ENCODE measurements at places on chromosomes 12 and 14.

DNA sequence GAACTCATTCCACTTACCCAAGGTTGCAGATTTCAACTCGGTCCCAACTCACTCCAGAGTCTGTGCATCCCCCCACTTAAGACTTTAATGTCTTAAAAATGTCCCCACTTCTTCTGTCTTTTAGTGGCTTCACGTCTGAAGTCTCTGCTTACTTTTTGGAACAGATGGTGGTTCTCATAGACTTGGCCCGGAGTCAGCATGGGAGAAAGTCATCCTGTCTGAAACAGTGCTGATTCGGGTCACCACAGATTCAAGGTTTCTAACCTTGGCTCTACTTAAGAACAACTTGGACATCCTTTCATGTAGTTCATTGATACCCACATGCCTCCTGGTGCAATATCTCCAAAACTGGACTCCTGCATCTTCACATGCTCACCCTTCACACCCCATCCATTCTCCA, 26.0 kb downstream of the CHST11 start:
- DNase-seq: no peak

- no peak for DNase-seq
These were observed 153.9 kb downstream of the KIF26A start for GRCh38 chr14:104292084-104292970.

DNA sequence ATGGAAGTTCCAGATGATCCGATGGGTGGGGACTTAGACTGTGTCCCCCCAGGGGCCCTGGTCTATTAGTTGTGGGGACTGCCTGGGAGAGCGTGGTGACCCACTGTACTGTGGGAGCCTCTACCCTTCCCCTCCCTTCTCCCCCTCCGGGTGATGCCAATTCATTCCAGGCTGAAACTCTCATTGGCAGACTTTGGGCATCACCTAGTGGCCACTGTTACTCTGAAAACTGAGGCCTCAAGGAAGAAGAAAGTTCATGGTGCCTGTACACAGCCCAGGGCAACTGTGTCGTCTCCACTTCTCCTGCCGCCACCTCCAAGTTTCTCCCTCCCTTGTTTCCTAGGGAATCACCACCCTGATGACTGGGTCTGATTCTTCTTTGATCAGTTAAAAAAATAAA, 173.6 kb upstream of the ALG10B start:
- no peak for DNase-seq

- DNase-seq: no peak
These were observed 31.9 kb upstream of the DLK1 start for GRCh38 chr14:100694579-100695422.

DNA sequence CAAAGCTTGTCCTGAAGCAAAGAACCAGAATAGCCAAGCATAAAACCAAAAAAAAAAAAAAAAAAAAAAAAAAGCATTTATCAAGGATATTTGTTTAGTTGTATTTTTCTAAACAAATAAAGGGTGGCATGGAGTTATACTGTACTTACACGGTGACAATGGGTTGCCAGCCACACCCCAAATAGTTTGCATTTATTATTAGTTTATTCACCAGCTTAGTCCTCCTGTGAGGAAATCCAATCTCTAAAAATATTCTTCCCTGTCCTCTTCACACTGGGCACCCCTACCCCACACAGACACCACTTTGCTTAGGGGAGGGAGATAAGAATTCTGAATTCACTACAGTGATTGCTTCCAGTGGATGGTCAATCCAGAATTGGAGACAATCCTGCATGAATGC, 18.9 kb downstream of the PLEKHG7 start:
- DNase-seq: no peak

- DNase-seq: no peak
These were observed 1288.4 kb downstream of the AACS start for GRCh38 chr12:126353604-126354003.

DNA sequence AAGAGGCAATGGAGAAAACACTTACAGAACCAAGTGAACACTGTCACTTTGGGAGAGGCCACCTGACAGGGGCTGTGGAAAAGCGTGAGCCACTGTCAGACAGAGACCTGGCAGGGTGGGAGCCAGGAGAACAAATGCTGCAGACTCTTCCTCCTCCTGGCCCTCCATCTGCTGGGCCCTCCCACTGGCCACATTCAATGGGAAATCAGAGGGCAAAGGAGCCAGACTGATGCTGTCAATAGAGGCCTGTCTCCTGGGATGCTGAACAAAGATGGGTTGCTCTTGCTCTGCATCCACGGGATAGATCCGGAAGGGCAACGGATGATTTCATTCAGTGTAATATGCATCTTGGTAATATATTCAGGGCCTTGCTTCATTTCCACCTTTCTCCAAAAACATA, 44.9 kb upstream of the BCAT1 start:
- no peak for DNase-seq

- no peak for DNase-seq
These were observed 26.2 kb downstream of the FAM177A1 start for GRCh38 chr14:35072226-35072625.

- no peak for DNase-seq
These were observed 765 bp upstream of the NFYB start for GRCh38 chr12:104138797-104139152.

- no peak for DNase-seq
These were observed 214.4 kb downstream of the SPTSSA start for GRCh38 chr14:34247605-34248004.

DNA sequence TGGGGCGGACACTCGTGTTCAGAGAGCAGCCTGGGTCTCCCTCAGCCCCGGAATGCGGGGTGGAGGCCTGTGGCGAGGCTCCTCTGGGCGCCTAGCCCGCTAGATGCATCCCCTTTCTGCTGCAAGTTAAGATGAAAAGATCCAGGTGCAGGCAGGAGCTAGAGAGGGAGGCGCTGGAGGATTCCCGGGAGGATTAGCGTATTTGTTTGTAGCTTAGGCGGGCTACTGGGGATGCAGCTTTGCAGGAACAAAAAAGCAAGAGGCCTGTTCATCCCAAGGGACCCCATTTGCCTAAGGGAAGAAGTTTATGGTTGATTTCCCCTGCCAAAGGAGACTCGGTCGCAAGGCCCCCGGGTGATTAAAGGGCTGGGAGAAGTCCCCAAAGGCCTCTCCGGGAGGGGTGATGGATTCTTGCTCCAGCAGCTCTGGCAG, 824 bp downstream of the CCDC177 start:
- DNase-seq: no peak
